ENCODE measurements at places on chromosomes 16 and 17.

DNA sequence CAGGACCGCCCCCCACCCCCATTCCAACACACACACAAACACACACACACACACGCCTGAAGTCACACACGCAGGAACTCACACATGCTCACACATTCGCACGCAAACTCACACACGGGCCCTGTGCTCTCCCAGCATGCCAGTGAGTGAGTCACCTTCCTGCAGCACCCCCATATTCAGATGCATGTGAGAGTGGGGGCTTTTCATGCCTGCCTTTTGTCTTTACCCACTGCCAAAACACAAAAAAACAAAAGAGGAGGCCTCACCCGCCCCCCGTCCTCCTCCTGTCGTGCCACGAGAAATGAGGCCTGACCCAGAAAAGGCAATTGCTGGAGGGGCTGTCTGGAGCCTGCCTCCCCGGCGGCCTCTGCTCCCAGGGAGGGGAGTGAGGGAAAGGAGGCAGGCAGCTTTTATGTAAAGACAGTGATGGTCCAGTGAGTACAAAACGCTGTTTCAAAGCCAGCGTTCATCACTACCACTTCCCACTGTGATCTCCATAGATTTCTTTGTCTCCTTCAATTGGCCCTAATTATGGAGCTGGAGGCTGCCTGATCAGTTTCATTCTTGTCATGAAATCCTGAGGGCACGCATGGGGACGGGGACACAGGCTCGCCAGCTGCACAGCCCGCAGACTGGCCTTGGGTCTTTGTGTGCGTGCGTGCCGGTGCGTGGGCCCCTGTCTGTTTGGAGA lies 29.5 kb upstream of the GSE1 start:
- no peak for DNase-seq

GRCh38 chr17:27398691-27399090 lies 57.6 kb upstream of the KSR1 start:
- DNase-seq: no peak

DNA sequence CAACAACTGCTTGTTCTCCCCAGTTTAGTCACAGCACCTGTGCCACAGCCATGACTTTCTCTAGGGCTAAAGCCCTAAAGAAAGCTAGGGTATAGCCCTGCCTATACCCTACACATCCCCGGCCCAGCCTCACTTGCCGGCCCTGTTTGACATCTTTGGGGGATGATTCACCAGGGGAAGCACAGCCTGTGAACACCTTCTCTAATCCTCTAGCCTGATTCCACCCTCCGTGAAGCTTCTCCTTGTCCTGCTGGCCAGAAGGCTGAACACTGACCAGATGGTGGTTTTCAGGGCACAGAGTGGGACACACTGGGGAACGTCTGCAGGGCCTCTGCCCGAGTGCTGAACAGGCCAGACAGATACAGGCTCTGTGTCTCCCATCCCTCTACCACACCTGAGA lies 6.0 kb downstream of the CLEC16A start:
- no peak for DNase-seq

DNA sequence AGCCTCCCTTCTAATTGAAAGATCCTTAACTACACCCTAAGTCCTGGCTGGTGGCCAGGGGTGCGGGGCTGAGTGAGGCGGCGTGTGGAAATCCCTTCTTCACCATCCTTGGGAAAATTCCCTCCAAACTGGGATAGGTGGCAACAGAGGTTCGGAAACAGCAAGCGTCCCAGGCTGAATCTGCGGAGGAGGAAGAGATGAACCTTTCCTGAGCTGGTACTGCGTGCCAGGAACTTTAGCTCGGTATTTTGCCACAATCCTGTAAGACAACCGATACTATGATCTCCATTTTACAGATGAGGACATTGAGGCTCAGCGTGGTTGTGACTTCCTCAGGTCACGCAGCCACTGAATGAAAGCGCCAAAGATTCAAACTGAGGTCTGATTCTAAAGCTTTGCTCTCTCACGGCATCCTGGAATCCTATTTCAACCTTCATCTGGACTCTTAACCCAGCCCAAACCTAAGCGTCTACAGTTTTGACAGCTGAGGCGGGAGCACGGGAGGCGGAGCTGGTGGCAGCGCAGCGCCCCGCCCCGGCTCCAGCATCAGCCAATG lies 583 bp upstream of the CYLD start:
- no peak for DNase-seq

DNA sequence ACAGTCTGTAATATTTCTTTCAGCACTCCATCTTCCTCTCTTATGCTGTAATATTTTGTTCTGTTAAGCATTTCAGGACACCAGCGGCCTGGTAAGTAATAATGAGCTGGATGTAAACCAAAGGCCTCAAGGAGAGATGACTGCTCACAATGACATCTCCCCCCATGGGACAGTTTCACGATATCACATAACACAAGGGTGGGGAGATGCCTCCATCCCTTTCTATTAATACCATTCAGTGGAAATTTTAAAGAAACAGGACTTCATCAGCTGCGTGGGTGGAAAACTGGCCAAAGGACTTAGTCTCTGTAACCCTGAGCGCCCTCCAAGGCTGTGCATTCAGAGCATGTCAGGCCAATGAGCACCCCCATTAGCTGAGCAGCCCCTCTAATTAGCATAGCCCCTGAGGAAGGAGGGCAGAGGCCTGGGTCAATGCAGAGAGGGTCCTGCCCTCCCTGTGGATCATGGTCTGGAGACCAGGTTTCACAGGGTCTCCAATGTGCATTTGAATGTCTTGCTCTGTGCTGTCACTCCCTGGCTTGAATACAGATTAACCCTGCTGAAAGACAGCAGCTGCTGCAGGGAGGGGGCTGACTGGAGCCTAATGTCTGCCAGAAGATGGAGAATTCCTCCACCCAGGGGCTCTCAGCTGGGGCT lies 156.4 kb downstream of the HS3ST2 start:
- DNase-seq: no peak

DNA sequence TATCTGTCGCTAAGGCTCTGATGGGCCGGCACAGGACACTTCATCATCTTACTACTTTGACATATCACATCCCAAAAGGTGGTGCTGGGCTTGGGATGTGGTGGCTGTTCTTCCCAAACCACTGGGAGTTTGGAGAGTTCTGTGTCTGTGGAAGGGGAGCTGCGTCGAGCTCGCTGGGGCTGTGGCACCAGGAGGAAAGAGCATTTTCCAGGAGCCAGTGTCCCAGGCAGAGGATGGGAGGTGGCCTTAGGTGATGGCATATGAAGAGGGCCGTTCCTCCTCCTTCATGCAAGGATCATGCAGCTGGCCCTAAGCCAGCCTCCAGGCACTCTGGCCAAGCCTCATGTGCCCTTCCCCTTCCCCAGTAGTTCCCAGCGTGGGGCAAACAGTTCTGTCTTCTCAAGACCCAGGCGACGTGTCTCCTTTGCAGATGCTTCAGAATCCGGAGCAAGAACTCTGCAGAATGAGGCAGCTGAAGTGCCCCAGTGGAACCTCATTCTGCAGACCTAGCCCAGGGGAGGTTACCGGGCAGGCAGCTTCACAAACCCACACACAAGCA lies 89.4 kb upstream of the TNRC6C start:
- DNase-seq: no peak

DNA sequence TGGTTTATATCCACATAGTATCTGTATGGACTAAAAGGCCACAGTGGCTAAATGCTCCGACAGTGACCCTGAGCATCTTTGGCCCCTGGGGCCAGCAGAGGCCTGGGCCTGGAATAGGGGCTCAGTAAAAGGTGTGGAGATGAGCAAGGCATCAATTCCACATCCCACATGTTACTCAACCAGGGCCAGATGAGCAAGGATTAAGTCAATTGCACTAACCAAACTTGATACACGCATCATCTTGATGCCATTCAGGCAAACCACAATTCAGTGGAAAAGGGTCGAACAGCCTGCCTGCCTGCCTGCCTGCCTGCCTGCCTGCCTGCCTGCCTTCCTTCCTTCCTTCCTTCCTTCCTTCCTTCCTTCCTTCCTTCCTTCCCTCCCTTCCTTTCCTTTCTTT lies 53.5 kb upstream of the DNAJA2 start:
- DNase-seq: no peak

GRCh38 chr16:6110346-6110745 lies 1012.8 kb upstream of the EEF2KMT start:
- no peak for DNase-seq

All from stimulated activated CD8-positive, alpha-beta memory T cell treated with anti-CD3 and anti-CD28 coated beads, Interleukin-12 subunit alpha, Interleukin-12 subunit beta, amount 100 ng/mL, for 1 hour (primary cell).